Mesangial cell (primary cell): ENCODE measurements at places on chromosomes 4 and X. TPM values are rescaled to one million over a fixed set of nuclear protein-coding genes. Genes with fewer than 3 reads are reported as not detected.

The AMELX gene
- total RNA-seq, result not detected in 2 replicates

The DGKQ gene
- total RNA-seq, result 10.8 and 14.3 TPM in 2 replicates

The REPS2 gene
- 1.6 and 3.7 TPM in 2 replicates for total RNA-seq

The SLC6A14 gene
- not detected in 2 replicates for total RNA-seq

The HEPH gene
- 1.8 and 6.1 TPM in 2 replicates for total RNA-seq

The FGF2 gene
- 10.9 and 11.2 TPM in 2 replicates for total RNA-seq

The ADGRG4 gene
- not detected in 2 replicates for total RNA-seq

The IL3RA gene
- 0.25 TPM in 1 of 2 replicates, not detected in the other for total RNA-seq

The CT55 gene
- total RNA-seq, result not detected in 2 replicates

The SRPK3 gene
- total RNA-seq, result 1.9 TPM in 1 of 2 replicates, not detected in the other

The TLR7 gene
- not detected in 2 replicates for total RNA-seq

The MAGEA10 gene
- total RNA-seq, result not detected in 2 replicates
